ENCODE measurements at places on chromosomes 2 and 18.
A peak's percentile ranks its signal among the peaks of the same experiment; 100 is the strongest.

DNA sequence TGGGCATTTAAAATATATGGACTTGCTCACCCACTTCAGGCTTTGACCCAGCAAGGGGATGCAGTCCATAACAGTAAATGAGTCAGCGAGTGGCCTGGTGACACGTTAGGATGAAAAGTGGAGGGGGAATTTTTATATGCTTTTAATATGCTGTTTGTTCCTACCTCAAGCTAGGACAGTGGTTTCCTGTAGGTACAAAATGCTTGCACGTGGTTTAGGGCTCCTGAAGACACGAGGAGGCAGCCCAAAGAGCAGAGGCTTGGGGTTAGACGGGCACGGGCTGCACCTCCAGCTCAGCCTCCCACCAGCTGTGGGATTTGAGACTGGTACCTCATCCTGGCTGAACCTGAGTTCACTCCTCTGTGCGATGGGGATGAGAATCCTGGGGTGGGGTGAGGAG is 306.2 kb upstream of the CXCR4 start:
- DNase-seq, result no peak

- peak; percentile 70 for DNase-seq
Observed at GRCh38 chr2:98455494-98455976, 10.9 kb downstream of the INPP4A start.

DNA sequence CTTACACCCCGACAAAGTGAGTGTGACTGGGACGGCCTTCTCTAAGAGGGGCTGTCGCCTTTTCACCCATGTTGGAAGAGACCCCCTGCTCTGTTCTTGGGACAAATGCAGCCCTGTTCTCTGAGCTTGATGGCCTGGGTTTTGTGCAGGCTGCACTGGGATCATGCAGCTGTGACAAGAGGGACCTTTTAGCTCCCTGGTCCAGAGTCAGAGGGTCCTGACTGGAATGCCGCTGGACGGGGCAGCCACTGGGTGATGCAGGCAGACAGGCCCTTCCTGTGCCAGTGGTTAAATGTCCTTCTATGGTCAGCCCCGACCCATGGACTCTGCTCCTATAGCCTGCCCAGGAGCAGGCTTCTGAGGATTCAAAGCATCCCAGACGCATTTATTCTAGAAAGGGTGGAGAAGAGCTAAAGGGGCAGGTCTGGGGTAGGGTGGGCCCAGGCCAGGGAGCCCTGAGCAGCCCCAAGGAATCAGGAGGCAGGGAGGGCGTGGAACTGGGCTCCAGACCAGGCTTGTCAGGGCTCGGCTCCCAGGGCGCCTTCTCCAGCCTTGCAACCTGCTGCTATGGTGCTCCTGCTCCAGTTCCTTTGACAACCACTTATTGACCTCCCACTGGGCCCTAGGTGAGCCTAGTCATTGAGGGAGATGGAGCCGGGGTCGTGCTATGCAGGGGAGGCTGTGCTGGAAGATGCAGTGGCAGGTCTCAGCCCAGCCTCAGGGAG is 277.9 kb upstream of the HS6ST1 start:
- no peak for DNase-seq

- DNase-seq, result no peak
Observed at GRCh38 chr2:7281231-7282201, 364.3 kb downstream of the RNF144A start.

DNA sequence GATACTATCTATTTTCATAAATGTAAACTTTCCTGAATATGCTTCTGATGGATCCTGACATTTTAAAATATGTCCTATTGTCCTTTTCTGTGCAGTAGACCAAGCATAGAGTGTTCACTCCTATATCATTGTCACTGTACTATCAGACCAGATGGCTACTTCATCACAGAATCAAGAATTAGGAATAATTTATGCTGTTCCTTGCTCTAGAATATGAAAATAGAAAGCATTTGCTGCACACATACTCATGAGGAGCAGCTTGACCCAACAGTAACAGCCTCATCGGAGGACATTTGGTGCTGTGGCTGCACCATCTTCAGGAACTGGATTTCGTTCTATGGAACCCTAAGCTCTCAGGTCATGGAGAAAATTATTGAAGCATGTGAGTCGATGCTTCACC is 468.9 kb upstream of the HNRNPA3 start:
- DNase-seq, result no peak

GRCh38 chr18:24817150-24817549 is 356.7 kb downstream of the HRH4 start:
- no peak for DNase-seq

GRCh38 chr2:54895730-54896129 is 154.5 kb downstream of the RTN4 start:
- no peak for DNase-seq

GRCh38 chr2:27150639-27151230 is 1.9 kb downstream of the TCF23 start:
- DNase-seq, result no peak

DNA sequence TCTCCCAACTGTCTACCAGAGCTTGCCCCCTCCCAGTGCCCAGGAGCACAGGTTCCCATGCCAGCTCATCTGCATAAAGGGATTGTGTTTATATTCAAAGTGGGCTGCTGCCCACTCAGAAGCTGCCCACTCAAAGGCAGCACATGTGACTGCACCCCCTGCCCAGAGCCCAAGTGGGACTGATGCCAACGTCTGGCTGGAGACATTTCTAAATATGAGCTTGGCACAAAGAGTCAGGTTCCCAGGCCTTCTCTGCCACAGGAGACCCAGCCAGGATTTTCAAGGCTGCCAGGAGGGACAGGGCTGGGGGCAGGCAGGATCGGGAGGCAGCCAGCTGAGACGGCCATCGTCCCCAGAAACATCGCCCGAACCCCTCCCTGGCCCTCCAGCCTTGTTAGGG is 67.1 kb downstream of the ZBTB7C start:
- DNase-seq, result no peak

DNA sequence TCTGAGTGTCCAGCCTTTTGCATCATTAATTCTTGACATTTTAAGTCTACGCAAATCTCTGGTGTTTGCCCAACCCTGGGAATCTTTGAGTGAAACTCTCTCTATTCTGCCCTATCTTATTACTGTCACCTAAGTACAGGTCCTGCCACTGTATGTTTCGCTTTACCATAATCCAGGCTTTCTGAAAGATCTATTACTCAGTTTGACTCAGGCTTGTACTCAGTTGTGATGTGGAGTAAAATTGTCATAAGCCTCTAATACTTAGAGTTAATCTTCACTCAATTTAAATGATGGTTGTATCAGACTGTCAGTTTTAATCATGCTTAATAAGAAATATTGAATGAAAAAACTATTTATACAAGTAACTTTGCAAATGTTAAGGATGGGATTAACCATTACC is 30.3 kb upstream of the RAPGEF4 start:
- DNase-seq, result no peak

GRCh38 chr2:28390746-28391563 is 1.7 kb upstream of the FOSL2 start:
- DNase-seq, result peak; percentile 50

DNA sequence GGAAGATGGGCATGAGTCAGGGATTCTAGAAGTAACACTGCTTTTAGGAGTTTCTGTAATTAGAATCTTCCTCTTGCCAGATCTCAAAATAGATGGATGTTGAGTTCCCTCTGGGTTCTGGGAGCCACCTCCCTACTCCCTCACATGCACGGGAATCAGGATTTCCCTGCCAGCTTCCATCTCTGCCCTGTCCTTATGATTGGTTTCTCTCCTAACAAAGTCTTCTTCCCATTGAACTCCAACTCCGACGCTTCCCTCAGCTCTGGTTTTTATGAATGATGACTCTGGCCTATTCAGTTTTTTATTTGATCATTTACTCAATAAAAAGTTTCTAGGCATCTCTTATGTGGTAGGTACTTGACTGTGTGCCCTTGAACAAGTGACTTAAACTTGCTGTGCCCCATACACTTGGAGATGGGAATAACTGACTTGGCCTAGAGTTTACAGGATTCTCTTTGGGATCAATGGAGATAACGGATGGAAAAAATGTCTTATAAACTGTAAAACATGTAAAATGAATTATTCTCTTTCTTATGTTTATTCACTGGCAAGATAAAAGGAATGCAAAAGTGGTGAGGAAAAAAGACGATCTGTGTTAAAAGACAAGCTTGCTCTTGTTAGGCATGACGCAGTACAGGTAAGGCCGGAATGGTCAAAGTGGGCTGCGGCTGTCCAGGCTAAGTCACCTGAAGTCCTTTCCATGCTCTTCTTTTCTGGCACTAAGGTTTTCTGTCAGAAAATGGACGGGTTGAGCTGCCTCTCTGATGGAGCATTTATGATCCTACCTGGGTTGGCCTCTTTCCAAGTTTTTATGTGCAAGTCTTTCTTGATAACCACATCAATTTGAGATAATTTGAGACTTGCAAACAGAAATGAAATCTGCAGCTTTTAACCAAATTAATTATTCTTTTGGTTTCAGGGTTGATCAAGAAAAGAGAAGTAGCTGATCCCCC is 199.6 kb downstream of the MYCN start:
- DNase-seq, result no peak
